ENCODE measurements at places on chromosomes 12 and 14.

DNA sequence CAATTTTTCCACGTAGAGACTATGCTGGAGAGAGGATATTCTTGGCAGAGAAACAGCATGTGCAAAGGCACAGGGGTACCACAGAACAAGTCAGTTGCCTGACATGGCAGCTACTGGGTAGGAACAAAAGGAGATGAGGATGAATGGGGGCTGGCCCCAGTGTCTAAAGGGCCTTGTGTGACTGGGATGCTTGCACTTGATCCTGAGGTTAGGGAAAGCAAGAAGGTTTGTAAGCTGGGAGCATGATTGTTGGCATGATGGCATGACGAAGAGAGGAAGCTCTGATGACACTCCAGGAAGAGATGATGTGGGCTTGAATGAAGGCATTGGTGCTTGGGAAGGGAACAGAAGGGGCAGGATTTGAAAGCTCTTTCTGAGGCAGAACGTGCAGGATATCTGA is 139.1 kb downstream of the ZFP36L1 start:
- no peak for DNase-seq

DNA sequence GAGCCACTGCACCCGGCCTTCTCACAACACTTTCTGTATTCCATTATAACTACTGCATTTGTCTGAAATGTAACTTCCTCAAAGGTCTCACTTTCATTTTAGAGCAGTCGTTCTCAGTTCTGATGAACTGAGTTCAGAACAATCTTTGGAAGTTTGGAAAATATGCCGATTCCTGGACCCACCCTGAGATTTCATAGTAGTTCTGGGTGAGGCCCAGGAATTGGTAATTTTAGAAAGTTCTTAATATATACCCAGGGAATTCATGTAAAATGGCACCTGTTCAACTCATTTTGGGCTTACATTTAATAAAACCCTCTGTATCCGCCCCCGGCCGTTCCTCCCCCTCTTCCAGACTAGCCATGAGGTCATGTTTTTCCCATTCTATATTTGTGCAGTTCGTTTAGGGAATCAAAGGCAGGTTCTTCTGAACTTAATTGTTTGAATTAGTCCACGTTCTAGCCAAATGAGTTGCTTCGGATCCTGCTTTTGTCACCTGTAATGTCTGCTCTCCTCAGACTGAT is 5.9 kb downstream of the GSG1 start:
- peak; percentile 16 for DNase-seq

- DNase-seq = no peak
Observed at GRCh38 chr14:50410921-50411320, 14.2 kb upstream of the CDKL1 start.

GRCh38 chr12:123395236-123395635 is 11.3 kb downstream of the KMT5A start:
- DNase-seq = no peak

- no peak for DNase-seq
Observed at GRCh38 chr12:13596714-13597113, 384.7 kb downstream of the GRIN2B start.

DNA sequence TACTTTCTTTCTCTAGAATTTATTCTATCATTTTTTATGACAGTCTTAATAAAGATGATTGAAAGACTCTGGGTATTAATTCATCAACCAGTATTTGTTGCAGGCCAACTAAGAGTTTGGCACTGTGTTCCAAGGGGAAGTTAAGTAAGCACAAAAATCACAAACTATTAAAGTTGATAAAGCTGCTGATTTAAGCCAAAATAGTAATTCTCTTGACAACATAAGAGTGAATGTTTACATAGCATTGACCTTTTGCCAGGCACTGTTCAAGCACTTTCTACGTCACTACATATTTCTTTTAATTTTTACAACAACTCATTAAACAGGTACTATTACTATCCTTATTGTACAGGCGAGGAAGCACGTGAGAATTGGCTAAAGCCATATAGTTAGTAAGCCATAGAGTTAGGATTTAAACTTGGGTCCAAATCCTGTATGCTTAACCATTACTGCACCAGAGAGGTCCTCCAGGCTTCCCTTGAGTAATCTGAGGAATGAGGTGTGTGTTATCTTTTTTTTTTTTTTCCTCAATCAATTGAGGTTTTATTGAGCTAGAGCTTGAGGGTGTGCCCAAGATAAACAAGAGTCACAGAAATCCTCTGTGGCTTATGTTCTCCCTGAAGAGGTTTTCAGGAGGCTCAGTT is 1009.6 kb downstream of the DIO2 start:
- DNase-seq = no peak

DNA sequence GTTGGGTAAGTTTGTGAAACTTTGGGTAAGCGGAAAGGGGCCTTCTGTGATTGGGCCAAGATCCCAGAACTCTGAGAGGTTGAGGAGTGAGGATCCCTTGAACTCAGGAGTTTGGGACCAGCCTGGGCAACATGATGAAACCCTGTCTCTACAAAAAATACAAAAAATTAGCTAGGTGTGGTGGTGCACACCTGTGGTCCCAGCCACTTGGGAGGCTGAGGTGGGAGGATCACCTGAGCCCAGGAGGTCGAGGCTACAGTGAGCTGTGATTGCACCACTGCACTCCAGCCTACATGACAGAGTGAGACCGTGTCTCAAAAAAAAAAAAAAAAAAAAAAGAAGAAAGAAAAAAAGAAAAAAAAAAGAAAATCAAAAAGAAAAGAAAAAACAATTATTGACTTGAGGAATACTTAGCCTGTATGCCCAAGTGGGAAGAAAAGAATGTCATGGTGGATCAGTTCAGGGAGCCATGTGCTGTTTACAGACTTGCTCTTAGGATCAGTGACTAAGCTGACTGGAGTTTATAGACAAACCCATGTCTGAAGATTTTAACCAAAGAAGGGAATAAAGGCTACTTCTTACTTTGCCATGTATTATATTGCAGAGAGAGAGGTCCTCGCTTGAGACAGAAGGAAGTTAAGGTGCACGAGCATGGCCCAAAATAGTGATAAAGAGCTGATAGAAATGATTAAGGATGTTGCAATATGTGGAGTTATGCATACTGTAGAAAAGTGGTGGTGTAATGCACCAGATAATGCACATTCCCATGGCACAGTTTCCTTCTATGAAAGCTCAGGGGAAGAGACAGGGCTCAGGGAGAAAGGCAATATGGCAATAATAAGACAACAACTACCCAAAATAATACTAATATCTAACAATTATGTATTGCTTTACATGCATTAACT is 881 bp downstream of the HSD17B6 start:
- no peak for DNase-seq

DNA sequence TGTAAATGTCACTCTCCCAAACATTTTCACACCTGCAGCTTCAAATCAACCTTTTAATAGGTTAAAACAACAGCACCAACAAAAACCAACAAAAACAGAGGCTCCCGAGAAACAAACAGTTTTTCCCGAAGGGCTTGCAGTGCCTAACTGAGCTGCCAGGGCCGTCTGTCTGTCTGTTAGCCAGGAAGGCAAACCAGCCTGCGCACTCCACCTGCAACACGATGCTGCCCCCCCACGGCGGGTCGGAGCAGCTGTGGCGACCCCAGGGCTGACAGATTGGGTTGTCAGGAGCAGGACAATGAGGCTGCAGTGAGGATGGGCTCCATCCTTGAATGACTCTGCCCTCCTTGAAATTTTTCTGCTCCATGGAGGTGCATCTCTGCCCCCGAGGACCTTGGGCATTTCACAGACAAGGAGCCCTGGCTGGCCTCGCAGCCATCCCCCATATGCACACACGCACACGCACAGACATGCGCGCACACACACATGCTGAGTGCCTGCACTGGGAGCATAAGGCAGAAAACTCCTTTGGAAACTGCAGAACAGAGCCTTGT is 2.6 kb downstream of the RTL1 start:
- no peak for DNase-seq

GRCh38 chr12:12495536-12495935 is 67.1 kb downstream of the DUSP16 start:
- no peak for DNase-seq

GRCh38 chr14:71408362-71409030 is 501.2 kb downstream of the PCNX1 start:
- DNase-seq = no peak

DNA sequence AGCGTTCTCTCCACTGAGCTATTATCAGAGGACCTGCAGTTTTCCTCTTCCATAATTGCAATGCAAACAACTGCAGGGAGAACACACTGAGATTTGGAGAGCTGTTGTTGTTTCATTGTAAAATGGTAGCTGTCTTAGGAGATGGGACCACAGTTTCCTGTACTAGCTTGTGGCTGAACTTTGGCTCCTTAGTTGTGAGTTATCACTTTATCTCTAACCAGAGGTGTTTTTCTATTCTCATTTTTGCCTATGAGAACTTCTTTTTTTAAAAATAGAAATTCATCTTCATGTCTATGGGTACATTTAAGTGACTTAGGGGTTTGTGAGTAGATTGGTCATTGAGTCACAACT is 216.5 kb downstream of the SLC38A4 start:
- no peak for DNase-seq

GRCh38 chr14:96776791-96777190 is 20.4 kb upstream of the VRK1 start:
- DNase-seq = no peak

- DNase-seq = peak; percentile 98
Observed at GRCh38 chr12:55996715-55997534, at the start of gene SUOX. Gene SUOX (plus strand): TSS chr12:55997276. CDS start chr12:56002222, 4,946 bp downstream.

- DNase-seq = no peak
Observed at GRCh38 chr12:4227046-4227445, 46.5 kb upstream of the CCND2 start.

DNA sequence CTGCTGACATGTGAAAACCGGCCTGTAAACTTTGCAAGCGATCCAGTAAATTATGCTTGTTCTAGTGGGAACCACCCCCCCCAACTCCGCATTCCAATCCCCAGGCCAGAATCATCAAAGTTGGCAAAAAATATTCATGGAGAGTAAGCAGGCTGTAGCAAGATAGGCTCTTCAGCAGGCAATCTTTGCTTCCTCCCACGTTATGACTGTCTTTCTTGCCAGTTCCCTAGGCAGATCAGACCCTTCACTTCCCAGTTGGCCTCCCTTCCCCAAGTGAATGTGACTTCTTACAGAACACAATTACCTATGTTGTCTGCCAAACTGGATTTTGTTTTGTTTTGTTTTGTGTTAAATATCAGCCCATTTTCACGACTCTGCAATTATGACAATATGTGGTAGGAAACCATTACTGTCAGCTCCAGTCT is 1.2 kb upstream of the PTGER2 start:
- DNase-seq = no peak

DNA sequence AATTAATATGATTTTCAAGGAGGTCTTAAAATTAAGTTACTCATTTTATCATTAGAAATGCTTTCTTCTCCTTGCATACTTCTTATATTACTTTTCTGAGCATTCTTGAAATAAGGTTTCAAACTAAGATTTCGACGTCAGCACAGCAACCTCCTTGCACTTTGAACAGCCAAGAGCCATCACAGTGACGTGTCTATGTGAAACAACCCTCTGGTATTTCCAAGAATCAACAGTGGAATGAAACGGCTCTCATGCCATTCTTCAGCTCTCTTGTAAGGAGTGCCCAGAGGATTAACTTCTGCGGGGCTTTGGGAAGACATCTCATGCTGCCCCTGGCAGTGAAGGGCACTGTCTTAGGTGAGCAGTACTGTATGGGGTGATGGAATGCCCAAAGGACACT is 109.2 kb downstream of the EFCAB11 start:
- DNase-seq = peak; percentile 97

DNA sequence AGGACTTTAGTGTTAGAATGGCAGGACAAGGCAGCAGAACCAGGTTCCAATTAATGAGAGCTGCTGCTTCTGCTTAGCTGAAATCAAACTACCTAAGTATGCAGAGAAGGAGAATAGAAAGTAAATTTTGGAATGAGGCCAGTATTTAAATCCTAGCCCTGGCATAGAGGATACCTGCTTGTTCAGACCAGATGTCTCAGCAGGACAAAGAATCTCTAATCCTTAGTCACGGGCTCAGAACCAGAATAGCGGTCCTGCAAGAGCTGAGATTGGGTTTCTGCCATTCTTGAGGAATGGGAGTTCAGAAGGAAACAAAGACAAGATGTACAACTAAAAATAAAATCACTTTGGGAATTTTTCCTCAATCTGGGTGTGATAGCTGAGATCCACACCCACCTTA is 550.8 kb upstream of the TMEM132C start:
- no peak for DNase-seq

DNA sequence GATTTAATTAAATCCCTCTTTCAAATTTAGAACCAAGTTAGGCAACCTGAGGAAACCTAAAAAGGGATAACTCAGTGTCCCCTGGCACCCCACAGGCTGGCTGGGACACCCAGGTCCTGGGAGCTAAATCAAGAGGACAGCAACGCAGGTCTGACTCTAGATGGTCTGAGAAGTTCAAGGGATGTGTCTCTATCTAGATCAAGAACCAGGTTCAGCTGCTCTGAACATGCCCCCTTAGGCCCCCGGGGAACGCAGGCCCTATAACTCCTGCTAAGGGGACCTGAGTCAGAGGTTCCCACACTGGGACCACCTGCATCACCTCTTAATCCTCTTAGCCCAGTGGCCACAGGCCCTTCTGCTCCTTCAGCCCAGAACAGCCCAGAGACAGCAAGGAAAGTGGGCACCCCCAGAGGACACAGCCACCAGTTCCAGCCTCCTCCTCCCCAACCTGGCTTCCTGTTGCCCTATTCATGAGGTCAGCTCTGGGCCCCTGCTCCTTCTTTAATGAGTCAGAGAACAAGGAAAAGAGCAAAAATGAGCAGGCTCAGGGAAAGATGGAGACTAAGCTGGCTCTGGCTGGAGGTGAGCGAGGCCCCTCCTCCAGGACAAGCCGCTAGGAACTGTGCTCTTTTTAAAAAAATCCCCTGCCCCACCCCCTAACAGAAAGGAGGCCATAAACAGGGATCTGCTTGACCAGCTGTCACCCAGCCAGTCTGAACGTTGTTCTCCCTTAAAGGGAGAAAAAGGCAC is 10.8 kb downstream of the PITPNM2 start:
- no peak for DNase-seq

DNA sequence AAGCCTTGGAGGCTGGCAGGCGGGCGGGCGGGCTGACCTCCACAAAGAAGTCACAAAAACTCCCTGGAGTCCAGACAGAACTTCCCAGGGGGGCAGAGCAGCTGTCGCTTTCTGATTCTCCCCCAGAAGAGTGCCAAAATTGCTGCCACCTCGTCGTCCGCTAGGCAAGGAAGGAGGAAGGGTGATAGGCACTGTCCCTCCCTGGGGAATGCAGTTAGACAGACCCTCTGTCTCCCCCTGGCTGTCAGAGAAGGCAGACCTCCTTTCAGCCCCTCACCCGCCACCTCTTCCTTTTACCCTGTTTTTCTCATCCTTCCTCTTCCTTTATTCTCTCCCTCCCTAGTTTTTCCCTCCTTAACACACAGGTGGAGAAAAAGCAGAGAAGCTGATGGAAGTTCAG is 18.7 kb downstream of the GRIN2B start:
- DNase-seq = no peak

DNA sequence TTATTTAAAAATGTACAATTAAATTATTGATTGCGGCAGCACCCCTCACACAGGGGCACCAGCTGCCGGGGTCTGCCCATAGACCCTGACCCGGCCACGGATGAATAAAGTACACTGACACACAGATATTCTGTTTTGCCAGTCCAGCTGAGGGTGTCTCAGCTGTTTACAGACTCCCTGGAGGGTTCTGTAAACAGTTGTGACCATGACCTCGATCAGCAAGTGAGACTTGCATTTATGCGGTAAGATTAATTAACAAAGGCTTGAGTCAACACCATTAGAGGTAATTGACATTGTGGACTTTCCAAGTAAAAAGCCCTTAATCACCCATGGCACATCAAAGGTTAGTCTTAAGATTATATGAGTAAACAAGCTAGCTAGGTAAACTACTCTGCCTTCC is 94.3 kb downstream of the FUT8 start:
- DNase-seq = no peak
